ENCODE measurements at places on chromosomes 12 and 14.

- DNase-seq: no peak
Measured at GRCh38 chr14:89240414-89240813, 176.6 kb downstream of the FOXN3 start.

DNA sequence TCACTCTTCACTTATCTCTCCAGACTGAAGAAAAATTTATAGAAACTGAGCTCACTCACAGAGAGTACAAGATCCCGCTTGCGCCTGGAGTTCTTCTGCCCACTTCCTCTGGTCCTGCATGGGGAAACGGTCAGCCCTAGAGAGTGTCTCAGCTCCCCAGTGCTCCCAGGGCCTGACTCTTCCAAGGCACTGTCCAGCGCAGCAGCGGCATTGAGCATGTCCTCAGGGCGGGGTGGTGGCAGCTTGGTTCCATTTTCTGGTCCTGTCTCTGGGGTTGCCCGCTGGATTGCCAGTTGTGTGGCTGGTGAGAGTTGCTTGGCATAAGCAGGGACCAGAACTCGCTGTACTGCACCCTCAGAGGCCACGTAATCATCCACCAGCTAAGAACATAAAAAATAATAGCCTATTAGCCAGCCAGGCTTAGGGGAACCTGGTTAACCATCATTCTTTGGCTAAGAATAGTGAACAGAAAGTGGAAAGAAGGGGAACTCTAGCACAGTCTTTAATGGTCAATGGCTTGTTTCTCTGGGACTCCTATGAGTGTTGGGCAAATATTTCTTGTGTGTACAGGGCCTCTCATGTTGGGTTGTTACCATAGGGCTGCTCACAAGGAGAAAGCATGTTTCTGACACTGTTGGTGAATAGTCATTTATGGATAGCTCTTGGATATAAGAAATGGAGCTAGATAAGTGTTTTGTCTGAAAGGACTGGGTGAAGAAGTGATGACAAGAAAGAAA, 13.7 kb upstream of the AJUBA start:
- no peak for DNase-seq

- DNase-seq: no peak
Measured at GRCh38 chr12:124664395-124665111, 97.1 kb upstream of the NCOR2 start.

DNA sequence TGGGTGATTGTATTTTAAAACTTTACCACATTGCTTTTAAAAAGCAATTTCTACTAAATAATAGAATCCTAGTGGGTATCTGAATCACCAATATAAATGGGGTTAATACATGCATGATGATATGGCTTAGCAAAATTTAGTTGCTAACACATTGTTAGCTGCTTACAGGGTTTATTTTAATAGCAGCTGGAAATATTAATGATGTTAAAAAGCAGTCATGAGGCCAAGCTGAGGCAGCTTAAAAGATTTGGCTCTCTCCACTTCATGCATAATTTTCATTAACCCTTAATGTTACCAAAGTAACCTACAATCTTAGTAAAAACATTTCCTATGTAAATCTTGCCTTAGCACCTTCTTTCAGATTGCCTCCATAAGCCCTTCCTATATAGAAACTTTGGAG, 49.2 kb upstream of the CNOT2 start:
- DNase-seq: no peak

DNA sequence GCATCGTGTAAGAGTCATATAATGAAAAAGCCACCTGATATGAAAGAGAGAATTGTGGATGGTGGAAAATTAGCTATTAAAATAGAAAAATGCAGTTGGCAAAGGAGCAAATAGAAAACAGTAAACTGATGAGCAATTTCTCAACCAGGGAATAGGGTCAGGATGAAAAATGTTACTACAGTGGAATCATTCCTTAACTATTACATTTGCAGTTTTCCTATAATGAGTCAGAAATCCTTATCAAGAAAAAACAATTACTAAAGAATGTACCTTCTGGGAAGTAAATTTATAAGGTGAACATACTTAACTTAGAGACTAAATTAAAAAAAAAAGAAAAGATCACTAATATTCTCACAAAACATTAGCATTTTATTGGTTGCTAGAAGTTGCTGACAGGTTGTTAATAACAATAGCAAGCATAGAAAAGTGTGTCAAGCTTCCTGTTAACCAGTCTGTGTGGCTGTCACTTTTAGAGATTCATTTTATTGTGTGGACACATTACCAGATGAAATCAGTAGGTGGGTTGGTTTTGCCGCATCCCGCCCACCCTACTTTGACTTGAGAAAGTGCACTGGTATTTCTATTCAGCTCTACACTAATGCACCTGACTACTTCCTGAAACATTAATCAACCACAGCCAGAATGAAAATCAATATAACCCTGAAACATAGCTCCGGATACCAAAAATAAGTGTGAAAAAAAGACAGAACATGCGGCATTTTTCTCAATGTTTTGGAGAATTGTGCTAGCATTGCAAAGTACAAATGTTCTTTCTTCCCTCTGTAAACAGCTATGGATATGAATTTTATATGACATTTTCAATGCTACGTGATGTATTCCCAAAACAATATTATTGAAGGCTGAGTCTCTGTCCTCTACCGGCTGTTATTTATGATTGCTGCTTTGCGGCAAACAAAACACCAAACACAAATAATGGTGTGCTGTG, 576.7 kb downstream of the SLC16A7 start:
- DNase-seq: no peak

- no peak for DNase-seq
Measured at GRCh38 chr12:18798535-18799361, 60.8 kb downstream of the CAPZA3 start.

DNA sequence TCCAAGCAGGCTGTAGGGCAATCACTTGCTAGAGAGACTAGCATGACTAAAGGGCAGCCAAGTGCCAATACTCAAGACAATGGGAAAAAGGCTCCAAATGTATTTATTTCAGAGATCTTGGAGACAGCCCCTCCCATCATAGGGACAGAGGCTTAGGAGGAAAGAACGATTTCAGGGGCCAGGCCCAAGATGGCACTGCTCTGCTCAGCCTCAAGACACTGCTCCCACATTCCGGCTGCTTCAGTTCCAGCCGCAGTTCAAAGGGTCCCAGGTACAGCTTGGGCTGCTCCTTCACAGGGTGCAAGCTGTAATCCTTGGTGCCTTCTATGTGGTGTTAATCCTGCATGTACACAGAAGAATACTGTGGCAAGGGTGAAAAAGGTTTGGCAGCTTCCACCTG, 19.4 kb upstream of the OR4K5 start:
- no peak for DNase-seq

DNA sequence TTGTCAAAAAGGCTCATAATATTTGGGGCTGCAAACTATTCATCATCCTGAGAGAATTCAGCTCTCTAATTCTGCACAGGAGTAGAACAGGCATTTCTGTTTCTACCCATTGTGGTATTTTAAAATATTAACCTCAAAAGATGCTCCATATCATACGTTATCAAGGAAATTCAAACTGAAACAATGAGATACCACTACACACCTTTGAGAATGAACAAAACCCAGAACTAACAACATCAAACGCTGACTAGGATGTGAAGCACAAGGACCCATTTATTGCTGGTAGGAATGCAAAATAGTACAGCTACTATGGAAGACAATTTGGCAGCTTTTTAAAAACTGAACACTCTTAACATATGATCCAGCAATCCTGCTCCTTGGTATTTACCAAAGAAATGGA, 171.8 kb downstream of the DUSP6 start:
- no peak for DNase-seq

DNA sequence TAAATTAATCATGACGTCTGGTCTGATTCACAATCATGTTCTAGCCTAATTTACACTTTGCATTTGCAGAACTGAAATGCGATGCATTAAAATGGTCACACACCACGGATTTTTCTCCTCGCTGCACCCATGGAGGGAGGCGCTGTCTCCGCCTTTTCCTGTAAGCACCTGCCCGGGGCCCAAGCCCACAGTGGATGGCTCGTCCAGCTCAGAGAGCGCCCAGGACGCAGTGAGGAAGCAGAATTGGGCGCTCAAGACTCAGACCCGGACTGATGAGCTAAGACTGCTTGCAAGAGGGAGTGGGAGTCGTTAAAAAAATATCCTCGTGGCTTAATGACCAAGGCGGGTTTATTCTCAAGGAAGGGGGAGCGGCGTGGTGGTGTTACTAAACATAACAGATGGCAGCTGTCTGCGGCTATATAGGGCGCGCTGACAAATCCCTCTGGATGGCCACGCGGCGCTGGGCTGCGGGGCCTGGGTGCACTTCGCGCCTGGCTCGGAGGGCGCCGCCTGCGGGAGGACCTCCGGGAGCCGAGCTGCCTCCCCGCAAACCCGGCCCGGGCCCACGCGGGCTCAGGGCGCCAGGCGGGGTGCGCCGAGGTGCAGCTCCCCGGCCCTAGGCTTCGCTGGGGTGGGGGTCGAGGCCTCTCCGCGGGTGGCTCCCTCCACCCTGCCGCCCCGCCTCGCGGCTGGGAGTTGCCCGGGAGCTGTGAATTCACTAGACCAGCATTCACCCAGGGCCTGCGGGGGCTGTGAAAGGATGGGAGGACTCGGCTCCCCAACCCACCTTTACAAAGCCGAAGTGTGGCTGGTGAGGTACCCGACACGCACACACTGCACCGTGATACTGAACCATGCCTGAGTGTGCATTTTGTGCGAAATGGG, 78.7 kb downstream of the PPM1A start:
- DNase-seq: no peak

- DNase-seq: no peak
Measured at GRCh38 chr12:126819554-126819953, 1447.4 kb upstream of the TMEM132C start.
